ENCODE measurements at places on chromosomes 12 and 14. TPM values are rescaled to one million over a fixed set of nuclear protein-coding genes. Genes with fewer than 3 reads are reported as not detected.

The SERPINA5 gene
- 3.8 TPM for total RNA-seq

DNA sequence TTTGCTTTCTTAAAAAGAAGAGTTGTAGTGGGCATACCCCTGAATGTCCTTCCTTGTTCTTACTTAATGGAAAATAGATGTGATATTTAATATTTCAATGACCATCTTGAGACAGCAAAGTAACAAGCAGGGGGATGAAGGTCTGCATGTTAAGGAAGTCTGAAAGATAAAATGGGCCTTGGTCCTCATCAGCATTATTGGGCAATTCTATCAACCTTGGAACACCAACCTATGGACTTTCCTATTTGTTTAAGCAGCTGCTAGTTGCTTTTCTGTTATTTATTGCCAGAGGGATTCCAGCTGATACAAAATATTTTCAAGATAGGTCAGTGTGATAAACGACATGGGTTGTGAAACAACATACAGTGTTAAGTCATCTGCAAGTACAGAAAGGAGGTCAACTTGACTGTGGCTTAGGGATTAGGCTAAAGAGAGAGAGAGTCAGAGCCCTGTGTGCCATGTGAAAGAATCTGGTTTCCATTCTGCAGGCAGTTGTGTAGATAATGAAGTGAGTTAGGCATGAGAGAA lies 16.4 kb upstream of the A2M start:
- no peak for DNase-seq

DNA sequence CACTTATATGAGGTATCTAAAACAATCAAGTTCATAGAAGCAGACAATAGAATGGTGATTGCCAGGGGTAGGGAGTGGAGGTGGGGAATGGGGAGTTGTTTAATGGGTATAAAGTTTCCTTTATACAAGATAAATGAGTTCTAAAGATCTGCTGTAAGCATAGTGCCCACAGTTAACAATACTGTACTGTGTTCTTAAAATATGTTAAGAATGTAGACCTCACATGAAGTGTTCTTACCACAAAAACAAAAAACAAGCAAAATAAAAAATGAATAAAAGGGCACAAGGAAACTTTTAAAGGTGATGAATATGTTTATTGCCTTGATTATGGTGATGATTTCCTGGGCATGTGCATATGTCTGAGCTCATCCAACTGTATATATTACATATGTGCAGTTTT lies 211.8 kb downstream of the MSRB3 start:
- DNase-seq: no peak

GRCh38 chr14:84998216-84998615 lies 531.7 kb upstream of the FLRT2 start:
- DNase-seq: no peak

GRCh38 chr14:54172562-54172961 lies 215.9 kb upstream of the BMP4 start:
- no peak for DNase-seq

DNA sequence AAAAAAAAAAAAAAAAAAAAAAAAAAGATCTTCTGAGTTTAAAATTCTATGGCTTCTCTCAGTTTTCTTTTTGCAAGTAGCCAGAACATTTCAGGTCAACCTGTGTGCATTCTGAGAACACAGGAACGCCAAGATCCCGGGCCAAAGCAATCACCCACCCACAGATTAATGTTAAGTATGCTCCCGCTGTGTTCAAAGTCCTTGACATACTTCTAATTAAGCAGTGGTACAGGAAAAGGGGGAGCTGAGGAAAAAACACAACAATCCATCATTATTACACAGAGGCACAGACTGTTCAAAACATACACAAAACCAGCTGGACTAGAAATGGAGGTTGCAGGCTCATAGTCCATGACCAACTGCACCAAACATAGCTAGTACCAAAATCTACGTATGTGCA lies 2.8 kb downstream of the FBXO21 start:
- no peak for DNase-seq

- no peak for DNase-seq
These were observed 19.3 kb downstream of the SLC6A13 start for GRCh38 chr12:243381-243780.

DNA sequence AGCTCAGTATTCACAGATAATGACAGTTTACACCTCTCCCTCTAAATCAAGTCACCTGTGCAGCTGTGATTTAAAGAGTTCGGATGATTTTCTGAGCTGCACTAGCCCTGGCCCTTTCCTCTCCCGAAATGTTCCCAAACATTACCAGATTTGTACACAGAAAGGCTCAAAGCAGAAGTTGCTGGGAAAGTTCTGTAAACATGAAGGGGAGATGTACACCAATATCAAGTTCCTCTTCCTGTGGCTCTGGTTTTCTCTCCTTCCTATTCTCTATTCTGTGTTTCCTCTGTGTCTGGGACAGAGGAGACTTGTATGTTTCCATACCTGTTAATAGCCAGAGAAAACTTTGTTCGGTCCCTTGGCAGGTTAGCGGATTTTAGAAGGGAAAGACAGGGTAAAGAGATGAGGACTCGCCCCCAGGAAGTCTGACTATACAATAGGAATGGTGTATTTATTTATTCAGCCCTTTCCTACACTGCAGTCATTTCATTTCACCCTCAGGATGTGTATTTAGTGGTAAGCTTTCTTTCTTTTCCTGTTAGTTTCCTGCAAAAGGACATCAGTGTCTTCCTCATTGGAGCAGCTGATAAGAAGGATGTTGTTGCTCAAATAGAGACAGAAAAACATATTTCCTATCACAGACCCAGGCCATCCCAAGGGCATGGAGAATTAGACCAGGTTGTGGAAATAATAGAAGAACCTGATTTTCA lies 7.6 kb upstream of the NUMB start:
- no peak for DNase-seq

- no peak for DNase-seq
These were observed 245.4 kb upstream of the KRR1 start for GRCh38 chr12:75756771-75757170.

DNA sequence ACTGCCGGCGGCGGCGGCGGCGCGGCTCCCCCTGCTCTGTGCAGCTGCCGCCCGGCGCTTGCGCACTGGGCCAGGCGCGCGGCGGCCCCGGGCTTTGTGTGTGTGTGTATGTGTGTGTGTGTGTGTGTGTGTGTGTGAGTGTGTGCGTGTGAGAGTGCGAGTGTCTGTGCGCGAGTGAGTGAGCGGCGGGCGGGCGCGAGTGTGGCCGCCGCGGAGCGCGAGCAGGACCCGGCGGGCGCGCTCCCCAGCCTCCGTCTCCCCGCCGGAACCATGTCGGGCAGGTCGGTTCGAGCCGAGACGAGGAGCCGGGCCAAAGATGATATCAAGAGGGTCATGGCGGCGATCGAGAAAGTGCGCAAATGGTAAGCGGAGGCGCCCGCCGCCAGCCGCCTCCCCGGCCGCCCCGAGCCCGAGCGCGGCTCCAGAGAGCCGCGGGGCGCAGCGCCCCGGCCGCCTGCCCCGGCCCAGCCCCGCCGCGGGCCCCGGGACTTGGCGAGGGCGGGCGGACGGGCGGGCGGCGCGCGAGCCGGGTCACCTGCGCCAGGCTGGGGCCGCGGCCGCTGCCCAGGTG lies at the start of gene BCL7A:
BCL7A (plus strand) TSS at position 63 of the 571 bp plus-strand sequence; CDS start at position 271, 208 bp downstream.
- DNase-seq: peak; percentile 80

GRCh38 chr12:122860040-122860853 lies 25.0 kb downstream of the HIP1R start:
- peak; percentile 93 for DNase-seq

- peak; percentile 57 for DNase-seq
These were observed 84.1 kb upstream of the GNG2 start for GRCh38 chr14:51776102-51776894.

The NGB gene
- total RNA-seq: not detected

GRCh38 chr12:3744229-3744901 lies 8.5 kb downstream of the CRACR2A start:
- DNase-seq: no peak

DNA sequence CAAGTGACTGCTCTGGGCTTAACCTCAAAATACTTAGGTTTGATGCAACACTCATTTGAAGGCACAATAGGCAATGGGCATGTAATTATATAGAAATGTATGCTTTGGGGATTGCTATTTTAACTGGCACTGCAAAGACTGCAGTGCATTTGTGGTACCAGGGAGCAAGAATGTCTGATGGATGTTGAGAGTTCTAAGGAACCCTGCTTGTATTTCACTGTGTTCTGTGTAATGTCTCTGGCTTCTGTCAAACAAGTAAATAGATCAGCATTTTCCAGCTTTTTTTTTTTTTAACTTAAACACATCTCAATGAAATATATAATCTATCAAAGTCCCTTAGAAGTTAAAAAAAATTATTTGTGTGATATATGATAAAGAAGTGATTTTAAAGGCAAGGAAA lies 94.8 kb upstream of the ATP2B1 start:
- DNase-seq: no peak

The OASL gene
- 32.4 TPM for total RNA-seq

The CAPZA3 gene
- not detected for total RNA-seq

DNA sequence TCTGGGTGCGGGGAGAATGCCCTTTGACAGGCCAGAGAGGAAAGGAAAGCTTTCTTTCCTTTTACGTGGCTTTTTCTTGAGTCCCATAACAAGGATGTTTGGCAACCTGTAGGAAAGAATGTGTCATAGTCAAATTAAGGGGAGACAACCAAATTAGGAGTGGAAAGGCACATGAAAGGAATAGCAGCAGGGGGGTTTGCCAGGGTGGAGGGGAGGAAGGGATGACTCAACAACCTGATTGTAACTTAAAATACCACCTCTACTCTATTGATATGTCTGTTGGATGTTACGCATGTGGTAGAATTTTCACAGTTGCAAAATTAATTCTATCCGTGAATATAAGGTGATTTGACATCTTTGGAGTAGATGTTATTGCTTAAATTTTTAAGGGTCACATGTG lies 28.5 kb upstream of the MYBPC1 start:
- DNase-seq: no peak

DNA sequence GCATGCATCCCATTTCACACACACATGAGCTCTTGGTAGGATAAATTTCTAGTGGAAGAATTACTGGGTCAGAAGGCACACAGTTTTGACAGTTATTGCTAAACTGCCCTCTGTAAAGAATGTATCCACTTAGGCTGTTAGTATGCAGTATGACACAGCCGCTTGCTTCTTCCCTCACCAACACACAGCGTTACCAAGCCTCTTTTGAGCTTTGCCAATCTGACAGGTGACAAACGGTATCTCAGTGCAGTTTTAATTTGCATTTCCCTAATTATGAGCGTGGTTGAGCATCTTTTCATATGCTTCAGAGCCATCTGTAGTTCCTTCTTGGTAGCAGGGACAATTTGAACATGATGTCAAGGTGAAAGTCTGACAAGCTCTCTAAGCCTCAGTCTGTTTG lies 42.9 kb downstream of the HRK start:
- no peak for DNase-seq

GRCh38 chr12:11808931-11809330 lies 159.5 kb downstream of the ETV6 start:
- DNase-seq: no peak

The TMEM132D gene
- total RNA-seq: 0.24 TPM

DNA sequence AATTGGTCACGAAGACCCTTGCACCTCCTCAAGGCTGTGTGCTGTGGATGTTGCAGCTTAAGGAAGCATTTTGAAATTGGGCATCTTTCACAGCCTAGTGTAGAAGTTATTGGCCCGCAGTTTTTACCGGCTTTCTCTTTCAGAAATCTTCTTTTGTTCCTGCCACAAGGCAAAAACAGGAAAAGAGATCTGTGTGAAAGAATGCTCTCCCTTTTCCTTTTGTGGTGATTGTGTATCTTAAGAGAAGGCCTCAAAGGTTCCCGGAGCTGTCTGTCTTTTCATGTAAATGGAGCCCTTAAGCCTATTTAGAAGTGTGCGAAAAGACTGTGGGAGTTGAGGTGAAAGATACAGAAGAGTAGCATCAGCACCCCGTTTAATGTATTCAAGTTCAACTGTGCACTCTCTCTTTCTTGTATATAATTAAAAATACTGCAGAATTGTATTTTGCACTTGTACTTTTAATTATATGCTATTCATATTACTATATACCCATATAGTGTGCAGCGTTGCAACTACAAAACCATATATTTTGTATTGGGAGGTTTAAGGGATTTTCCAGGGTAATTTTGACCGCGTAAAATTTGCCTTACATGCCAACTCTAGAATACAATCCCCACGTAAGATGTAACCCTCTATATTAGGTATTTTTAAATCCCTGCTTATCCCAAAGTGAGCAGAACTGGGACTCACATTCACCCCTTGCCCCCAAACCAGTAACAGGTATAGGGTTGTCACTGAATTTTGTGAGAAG lies 441.7 kb downstream of the RAD51B start:
- no peak for DNase-seq

GRCh38 chr12:122206111-122206881 lies 2.8 kb downstream of the B3GNT4 start:
- DNase-seq: no peak

The SSPN gene
- total RNA-seq: 42.7 TPM

DNA sequence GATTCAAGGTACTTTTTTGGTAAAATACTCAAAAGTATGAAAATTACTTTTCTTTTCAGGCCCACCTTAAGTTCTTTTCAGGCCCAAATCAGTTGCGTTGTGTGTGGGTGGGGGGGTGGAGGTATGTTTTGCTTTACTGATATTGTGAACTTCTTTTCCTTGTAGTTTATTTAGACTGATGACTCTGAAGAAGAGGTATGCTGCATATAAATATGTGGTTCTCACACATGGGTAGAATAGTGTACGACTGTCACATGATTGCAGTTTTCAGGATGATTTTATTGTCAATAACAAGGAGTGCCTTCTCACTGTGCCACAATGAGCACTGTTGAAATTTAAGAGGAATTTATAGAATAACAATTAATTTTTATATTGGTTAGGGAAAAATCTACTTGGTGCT lies 166.6 kb upstream of the ATP2B1 start:
- no peak for DNase-seq

The TRIM9 gene
- total RNA-seq: 0.72 TPM

- DNase-seq: peak; percentile 51
These were observed 28.3 kb downstream of the KCTD10 start for GRCh38 chr12:109448707-109449390.

DNA sequence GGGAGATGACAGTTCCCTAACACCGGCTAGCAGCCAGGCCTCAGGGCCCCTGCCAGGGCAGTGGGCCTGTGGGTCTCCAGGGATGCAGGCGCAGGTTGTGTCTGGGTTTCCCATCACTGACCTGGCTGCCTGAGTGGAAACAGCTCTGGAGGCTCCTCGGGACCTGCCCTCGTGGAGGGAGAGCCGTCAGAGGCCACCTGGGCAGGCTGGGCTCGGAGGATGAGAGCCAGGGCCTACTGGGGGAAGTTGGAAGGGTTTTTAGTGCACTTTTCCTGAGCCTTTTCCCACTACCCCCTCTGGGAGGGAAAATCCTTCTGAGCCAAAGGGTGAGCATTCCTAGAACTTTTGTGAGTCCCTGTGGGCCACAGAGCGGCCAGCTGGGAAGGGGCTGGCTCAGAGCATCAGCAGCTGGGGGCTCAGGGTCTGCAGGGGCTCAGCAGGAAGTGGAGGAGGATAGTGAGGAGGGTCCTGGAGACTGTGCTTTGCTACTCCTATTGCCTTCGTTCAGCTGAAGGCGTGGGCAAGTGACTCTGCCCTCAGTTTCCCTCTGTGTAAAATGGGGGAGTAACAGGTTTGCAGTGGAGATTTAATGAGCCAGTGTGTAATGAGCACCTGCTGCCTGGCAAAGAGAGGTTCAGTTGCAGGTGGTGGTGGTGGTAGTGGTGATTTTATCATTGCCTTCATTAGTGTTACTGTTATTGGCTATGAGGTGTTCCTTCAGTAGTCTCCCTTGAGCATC lies 1.8 kb downstream of the SH2B3 start:
- DNase-seq: no peak

Data from mucosa of descending colon (tissue), 3 donors.